ENCODE measurements at places on chromosomes 1 and 21.
A peak's percentile ranks its signal among the peaks of the same experiment; 100 is the strongest.

GRCh38 chr1:206907304-206907991, 10.2 kb downstream of the IL24 start:
- DNase-seq, result no peak

- DNase-seq, result no peak
These were observed 66.5 kb downstream of the PRRX1 start for GRCh38 chr1:170730438-170730837.

DNA sequence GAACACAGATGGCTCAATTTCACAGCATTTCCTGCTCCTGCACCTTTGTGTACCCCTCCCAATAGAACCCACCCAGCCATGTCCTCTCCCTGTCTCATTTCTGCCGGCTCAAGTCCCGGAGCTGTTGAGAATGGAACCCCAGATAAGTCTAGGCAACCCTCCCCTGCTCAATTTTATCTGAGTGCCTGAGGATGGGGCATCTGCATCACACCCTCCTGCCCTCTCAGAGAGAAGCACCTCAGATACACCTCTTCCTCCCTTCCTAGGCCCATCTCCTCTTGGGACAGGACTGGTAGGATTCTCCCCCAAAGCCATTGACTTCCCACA, 1.1 kb downstream of the KIF21B start:
- no peak for DNase-seq

- DNase-seq, result no peak
These were observed 55.0 kb downstream of the NTMT2 start for GRCh38 chr1:170200621-170201397.

GRCh38 chr1:118325550-118326225, 140.7 kb upstream of the SPAG17 start:
- no peak for DNase-seq

GRCh38 chr1:11611638-11612327, 42.4 kb downstream of the FBXO2 start:
- DNase-seq, result no peak

- DNase-seq, result no peak
These were observed 15.0 kb upstream of the ERMAP start for GRCh38 chr1:42801832-42802473.

GRCh38 chr1:219442611-219443061, 170.3 kb downstream of the ZC3H11B start:
- no peak for DNase-seq

GRCh38 chr1:199291022-199291740, 652.3 kb downstream of the PTPRC start:
- no peak for DNase-seq

DNA sequence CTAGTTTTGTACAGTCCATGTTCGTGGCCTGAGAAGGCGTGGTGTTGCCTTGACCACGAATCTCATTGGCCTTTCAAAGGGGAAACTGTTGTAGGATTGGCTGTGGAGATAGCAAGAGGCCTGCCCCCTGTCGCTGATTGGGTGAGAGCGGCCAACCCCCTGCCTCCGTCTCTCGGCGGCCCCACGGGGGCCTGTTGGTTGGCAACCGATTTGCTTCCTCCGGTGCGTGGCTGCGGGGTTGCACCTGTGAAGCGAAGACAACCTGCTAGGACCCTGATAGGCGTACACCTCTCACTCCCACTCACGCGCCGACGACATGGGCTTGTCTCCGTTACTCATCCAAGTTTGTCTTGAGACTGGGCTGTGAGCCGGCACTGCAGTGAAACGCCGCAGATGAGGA, at the start of gene UBE2U:
UBE2U (plus strand) TSS at position 204 of the 400 bp plus-strand sequence. CDS start 428 bp downstream, outside the sequence.
- no peak for DNase-seq

DNA sequence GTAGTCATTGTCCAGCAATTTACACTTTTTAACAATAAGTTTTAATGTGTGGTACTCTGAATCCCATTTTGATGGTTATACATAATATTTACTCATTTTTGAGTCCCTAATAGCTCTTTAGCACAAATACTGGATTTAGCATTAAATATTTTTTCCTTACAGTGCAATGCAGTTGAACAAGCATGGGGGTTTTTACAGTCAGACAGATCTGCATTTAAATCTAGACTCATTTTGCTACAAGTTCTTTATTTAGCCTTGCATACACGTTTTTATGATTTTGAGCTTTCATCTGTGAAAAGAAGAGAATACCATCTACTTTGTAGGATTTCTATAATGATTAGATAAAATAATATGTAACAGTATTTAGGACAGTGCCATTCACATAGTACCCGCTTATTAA, 44.0 kb downstream of the PTPRC start:
- no peak for DNase-seq

- DNase-seq, result peak; percentile 71
These were observed 12.6 kb downstream of the PIGP start for GRCh38 chr21:37060296-37060695.

GRCh38 chr1:16191916-16192546, 20.4 kb downstream of the ARHGEF19 start:
- no peak for DNase-seq

All from NCI-H524 (cell line).